Activated CD4-positive, alpha-beta T cell treated with anti-CD3 and anti-CD28 coated beads, Interleukin-2, amount 50 U/mL, for 16 hours (primary cell): ENCODE measurements at places on chromosomes 7 and 10.

DNA sequence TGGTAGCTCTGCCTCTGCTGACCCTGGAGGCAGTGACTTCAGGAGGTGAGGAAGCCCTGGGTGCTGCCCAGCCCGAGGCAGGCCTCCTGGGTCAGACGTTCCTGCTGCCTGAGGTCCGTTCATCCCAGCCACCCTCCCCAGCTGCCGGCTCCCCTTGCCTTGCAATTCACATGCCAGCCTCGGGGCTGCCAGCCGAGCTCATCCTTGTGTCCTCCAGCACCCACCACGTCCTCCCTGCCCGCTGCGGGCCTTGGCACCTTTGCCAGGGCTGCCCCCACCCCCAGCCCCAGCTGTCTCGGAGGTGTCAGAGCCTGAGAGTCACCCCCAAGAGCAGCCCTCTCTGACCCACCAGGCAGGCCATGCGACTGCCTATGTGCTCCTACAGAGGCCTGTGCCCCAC is 162.1 kb upstream of the RNF32 start:
- no peak for DNase-seq

GRCh38 chr7:20323595-20323994 is 7.1 kb upstream of the ITGB8 start:
- no peak for DNase-seq

DNA sequence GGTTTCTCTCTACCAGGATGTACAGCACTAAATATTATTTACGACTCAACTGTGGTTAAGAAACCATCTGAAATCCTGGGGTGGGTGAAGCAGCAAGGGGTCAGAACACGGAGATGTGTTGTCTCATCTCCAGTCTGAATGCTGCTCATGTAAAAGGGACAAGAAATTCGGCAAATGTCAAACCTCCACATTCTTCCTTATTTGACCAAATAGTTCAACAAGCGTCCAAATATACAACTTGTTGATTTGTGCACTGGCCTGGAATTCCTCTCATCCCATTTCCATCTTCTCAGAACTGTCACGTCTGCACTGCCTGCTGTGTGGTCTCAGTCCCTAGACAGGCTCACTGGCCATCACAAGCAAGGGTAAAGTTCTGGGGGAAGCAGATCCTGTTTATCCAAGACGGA is 520.0 kb downstream of the PARD3 start:
- DNase-seq, result no peak

GRCh38 chr7:135291809-135292253 is 58.2 kb downstream of the STRA8 start:
- no peak for DNase-seq

- no peak for DNase-seq
Measured at GRCh38 chr7:135670179-135670578, 7.9 kb downstream of the STMP1 start.

GRCh38 chr7:69847921-69848612 is 249.8 kb downstream of the AUTS2 start:
- DNase-seq, result no peak

GRCh38 chr10:17453373-17454091 is 863 bp downstream of the ST8SIA6 start:
- peak; percentile 35 for DNase-seq

- no peak for DNase-seq
Measured at GRCh38 chr7:69814421-69814962, 216.2 kb downstream of the AUTS2 start.

- no peak for DNase-seq
Measured at GRCh38 chr7:4145576-4145975, 536.5 kb upstream of the FOXK1 start.

DNA sequence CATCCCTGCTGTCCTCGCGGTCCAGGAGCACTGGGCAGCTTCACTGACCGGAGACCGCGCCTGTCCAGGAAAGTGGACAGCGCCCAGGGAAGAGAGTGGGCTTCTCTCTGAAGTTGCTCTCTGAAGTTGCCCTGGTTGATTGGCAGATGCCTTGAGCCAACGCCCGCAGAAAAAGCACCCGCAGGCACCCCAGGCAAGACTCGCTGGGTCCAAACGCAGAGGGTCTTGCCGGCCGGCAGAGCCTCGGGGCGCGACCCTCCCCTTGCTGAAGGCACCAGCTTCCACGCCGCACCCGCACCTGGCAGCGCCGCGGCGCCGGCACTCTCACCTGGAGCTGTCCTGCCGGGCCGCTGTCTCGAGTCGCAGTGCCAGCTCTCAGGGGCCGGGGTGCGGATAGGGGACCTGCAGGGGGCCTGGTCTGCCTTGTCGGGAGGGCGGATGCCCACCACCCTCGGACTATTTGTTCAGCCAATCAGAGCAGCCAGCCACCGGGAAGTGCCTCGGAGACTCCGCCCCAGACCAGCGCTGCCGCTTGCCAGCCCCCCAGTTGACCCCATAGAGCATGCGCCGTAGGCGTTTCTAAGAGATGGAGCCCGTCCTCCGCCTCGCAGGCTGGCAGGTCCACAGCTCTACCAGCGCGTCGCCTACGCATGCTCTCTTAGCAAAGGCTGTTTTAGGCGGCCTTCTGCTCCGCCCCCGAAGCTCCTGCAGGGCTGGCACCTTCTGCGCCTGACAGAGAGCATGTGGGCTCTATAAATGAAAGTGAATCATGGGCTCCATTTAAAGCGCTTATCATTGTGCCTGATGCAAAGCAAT is at the start of gene LIPA:
LIPA (minus strand) TSS at position 367 of the 816 bp plus-strand sequence. CDS start 4,127 bp downstream, outside the sequence.
- peak; percentile 98 for DNase-seq

DNA sequence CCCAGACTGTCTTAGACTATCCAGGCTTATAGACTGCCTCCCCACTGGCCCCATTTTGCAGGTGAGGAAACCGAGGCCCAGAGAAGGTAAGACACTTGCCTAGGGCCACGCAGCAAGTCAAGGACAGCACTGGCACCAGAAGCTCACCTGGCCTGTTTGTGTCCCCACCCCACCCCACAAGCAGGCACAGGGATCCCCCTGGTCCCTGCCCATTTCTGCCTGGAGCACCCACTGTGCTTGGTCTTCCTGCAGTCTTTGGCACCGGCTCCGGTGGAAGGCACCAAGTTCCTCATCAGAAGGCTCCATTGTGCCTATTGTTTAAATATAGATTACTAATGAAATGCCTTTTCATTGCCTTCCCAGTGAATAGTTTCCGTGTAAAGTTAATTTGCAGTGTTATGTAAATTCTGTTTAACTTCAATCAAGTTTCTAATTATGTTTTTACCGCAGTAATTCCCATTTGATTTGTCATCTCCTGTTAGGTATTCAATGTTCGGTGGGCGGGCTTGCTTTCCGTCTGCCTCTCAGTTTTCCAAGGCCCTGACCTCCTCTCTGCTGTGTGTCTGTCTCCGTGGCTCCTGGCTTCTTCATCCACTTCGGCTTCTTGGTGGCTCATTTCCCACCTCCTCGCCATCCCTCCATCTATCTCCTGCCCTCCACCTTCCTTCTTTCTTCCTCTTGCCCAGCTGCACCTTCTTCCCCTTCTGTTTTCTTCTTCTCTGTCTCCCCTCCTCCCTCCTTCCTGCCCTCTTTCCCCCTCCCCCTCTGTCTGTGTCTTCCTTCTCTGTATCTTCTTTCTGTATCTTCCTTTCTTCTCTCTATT is 75.8 kb downstream of the ZMIZ1 start:
- DNase-seq, result no peak

- DNase-seq, result no peak
Measured at GRCh38 chr10:124991835-124992234, 49.9 kb downstream of the ZRANB1 start.

DNA sequence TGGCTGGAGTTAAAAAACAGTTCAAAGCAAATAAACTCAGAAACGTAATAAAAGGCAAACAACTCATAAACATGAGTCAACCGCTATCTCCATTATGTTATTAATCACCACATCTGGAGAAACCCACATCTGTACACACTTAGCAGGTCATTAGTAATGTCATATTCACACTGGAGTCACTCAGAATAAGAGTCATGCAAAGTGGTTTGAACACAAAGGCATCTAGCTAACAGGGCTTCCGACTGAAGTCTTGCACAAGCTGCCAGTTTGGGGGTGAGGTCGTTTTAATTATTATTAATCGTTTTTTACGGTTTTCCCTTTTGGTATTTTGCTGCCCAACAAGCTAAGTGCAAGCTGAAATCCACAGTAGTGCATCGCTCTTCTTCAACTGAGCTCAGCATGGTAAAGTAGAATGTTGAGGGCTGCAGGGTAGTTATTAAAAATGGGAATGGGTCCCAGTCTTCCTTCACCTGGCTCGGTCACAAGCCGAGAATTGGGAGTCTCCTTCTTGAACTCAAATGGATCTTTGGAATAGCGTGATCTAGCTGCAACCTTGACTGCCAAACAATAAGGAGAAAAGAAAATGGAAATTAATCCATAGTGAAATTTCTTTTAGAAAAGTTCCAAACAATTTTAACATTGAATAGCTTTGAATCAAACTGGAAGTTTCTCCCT is 663.5 kb downstream of the KCNMA1 start:
- DNase-seq, result no peak

DNA sequence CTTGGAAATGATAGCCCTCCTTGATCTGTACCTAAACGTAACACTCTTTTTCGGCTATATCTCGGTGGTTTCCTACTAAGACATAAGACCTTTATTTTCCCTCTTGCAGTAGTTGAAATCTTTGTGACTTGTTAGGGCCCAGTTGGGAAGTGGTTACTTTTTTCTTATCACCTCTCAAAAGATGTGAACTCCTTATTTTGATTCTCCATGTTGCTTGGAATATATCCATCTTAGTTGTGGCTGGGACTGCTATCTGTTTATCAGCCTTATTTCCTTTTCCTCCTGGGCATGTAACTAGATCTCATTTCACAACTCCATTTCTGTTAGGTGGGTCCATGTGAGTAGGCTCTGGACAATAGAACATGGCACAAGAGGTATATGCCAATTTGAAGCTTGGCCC is 4.1 kb upstream of the CPED1 start:
- DNase-seq, result no peak

- DNase-seq, result no peak
Measured at GRCh38 chr7:80105701-80106408, 28.8 kb upstream of the GNAI1 start.

DNA sequence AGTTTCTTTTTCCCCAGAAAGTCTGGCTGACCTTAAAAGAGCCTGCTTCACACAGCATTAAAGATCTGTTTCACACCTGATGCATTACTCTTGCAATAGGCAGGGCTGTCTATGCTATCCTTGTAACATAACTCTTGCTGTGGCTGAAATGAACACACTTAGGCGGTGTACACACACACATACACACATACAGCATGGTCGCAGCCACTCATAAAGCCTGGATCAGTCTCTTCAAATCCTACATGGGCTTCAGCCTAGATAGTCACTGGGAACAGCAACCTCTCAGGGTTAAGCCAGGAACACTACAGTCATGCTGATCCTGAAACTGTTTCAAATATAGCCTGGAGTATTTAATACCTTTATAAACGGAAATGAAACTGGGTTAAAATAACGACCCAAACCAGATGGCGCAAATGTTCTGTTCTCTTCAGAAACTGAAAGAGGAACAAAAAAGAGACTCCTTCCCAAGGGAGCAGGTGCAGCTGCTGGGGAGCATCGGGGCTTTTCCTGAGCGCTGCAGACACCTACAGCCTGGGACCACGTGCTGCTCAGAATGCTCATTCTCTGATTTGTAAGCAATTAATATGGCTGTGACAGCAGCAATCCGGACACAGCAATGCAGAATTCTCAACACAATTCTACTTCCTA is 61.0 kb upstream of the SFMBT2 start:
- peak; percentile 24 for DNase-seq

DNA sequence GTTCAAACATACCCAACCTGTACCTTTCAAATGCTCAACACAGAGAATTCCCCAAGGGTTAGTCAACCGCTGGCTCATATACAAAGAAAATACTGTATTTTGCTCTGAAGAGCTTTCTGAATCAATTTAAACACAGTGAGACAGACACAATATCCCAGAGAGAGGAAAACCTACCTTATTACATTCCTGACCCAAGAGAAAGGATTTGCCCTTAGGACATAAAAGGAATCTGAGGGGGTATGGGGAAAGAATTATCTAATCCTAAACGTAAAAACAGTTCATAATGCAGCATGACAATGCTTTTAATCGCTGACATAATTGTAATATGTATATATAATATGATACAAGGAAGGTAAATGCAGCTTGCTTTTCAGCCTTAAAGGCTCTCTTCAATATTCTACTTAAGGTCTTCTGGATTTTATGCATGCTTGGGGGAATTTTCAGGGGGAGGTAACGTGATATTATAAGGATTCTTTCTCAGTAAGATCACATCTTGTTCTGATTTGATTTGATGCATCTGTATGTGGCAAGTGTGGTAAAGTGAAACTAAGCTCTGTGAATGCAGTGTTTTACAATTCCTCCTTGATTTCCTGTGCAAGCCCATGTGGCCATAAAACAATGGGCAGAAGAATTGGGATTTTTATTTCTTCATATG is 240.5 kb downstream of the GLI3 start:
- DNase-seq, result no peak

- no peak for DNase-seq
Measured at GRCh38 chr10:107898392-107898791, 733.9 kb upstream of the SORCS1 start.

- no peak for DNase-seq
Measured at GRCh38 chr10:69948261-69948660, 104.4 kb upstream of the MACROH2A2 start.

GRCh38 chr7:112067200-112067599 is 139.0 kb downstream of the DOCK4 start:
- no peak for DNase-seq

DNA sequence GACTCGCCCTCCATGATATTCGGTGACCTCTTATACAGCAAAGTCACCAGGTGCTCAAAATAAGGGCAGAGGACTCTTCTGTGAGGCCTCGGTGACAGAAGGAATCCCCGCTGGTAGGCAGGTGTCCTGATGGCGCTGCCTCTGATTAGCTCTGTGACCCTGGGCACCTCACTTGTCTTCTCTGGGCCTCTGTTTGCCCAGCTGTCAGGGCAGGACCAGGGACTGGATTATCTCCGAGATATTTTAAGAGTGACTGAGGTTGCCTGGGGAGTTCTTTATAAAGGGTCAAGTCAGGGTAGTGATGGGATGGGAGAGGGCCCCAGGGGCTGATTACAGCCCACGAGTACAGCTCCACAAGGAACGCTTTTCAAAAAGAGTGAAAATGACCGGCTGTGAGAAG is 70.9 kb upstream of the SAMD8 start:
- DNase-seq, result no peak

- DNase-seq, result no peak
Measured at GRCh38 chr10:60767424-60767823, 10.9 kb upstream of the CDK1 start.

DNA sequence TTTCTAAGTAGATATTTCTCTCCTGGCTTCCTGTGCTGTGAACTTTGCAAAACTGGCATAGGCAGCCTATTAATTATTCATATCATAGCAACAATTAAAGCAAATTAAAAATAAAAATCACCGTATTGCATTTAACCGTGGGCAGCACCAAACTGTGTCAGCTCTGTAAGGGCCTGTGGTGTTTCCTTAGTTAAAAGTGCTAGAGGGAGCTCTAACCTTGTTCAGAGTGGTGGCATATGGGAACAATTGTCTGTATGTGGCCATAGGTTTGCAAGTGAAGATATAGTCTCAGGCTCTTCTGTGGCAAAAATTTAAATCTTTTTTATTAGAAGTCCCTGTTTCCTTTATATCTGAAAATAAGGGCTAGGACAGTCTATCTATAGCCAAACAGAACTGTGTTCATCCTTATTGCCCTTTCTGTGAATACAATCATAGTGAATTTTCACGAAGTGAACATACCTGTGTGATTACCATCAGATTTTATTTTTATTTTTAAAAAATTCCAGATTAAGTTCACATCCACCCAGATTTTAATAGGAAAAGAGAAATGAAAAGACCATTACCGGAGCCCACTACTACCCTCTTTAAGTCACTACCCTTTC is 92.6 kb downstream of the POLL start:
- DNase-seq, result peak; percentile 1
